Activated CD4-positive, alpha-beta T cell treated with anti-CD3 and anti-CD28 coated beads, Interleukin-2, amount 50 U/mL, for 4 hours (primary cell): ENCODE measurements at places on chromosomes 3 and 15.

- no peak for DNase-seq
Measured at GRCh38 chr15:61659566-61660190, 400.6 kb downstream of the VPS13C start.

DNA sequence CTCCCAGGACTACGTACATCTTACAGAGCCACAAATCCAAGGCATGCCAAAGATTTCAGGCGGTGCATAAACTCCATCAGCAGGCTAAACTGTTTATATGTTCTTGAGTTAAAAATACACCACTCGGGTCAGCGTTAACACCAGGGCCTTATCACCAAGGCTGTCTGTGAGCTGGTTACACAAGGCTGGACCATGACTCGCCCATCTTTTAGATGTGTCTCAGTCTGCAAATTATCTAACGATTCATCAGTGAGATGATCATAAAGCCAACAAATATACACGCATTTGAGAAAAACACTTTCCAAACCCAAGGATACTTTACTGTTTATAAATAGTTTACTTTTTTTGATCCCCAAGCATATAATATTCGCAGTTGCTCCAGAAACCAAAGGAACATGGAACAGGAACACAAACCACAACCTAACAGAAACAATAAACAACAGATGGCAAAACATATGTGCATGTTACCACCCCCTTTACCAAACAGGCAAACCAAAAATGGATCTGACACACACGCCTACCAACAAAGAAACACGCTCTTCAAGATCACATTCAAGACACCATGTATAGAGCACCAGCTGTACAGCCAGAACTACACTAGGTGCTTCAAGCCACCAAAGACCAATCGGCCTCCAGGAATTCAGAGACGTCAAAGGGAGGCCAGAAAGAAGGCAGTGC lies 15.4 kb downstream of the LRIG1 start:
- DNase-seq = no peak

GRCh38 chr3:102178817-102179216 lies 256.0 kb upstream of the ZPLD1 start:
- no peak for DNase-seq

- DNase-seq = no peak
Measured at GRCh38 chr3:45272828-45273470, 46.9 kb upstream of the TMEM158 start.

DNA sequence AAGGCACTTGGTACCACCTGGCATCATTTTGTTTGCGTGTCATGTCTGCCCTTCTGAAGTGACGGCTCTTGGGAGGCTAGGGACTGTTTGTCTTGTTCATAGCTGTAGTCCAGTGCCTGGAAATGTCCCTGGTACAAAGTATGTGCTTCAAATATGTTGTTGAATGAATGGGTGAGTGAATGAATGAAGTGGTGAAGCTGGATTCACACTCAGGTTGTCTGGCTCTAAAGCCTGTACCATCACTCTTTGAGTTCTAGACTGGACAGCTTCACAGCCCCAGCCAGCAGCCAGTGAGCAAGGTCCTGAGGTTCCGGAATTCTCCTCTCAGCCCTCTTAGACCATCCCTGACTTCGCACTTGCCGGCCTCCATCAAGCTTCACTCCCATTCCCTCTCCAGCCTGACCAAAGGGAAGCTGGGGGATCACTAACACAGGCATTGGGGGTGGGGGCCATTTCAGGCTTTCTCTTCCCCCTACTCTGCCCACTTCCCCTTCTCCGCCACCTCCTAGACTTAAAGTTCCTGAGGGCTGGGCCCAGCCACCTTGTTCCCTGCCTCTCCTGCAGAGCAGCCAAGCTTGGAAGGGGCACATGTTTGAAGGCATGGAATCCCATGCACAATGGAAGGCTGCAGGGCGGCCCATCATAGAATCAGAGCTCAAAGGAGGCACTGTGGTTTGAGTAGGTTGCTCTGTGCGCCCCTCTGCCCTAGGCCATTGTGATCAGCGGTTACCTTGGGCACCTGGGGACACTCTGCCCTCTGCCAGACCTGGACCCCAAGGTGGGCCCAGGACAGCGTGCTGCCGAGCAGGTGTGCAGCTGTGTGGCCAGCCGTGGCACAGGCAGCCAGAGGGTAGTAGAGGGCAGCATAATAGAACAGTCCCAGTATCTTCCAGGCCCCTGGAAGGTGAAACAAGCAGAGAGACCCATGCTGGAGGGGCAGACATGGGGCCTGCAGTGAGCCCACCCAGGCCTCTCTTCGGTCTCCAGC lies 7.7 kb downstream of the STRA6 start:
- no peak for DNase-seq

GRCh38 chr3:1356101-1356500 lies 263.3 kb downstream of the CNTN6 start:
- no peak for DNase-seq

- no peak for DNase-seq
Measured at GRCh38 chr15:60391722-60392315, 6.0 kb downstream of the ANXA2 start.

- no peak for DNase-seq
Measured at GRCh38 chr3:178529606-178530225, 6.5 kb upstream of the KCNMB2 start.

GRCh38 chr3:54356261-54357045 lies 234.1 kb downstream of the CACNA2D3 start:
- DNase-seq = no peak

DNA sequence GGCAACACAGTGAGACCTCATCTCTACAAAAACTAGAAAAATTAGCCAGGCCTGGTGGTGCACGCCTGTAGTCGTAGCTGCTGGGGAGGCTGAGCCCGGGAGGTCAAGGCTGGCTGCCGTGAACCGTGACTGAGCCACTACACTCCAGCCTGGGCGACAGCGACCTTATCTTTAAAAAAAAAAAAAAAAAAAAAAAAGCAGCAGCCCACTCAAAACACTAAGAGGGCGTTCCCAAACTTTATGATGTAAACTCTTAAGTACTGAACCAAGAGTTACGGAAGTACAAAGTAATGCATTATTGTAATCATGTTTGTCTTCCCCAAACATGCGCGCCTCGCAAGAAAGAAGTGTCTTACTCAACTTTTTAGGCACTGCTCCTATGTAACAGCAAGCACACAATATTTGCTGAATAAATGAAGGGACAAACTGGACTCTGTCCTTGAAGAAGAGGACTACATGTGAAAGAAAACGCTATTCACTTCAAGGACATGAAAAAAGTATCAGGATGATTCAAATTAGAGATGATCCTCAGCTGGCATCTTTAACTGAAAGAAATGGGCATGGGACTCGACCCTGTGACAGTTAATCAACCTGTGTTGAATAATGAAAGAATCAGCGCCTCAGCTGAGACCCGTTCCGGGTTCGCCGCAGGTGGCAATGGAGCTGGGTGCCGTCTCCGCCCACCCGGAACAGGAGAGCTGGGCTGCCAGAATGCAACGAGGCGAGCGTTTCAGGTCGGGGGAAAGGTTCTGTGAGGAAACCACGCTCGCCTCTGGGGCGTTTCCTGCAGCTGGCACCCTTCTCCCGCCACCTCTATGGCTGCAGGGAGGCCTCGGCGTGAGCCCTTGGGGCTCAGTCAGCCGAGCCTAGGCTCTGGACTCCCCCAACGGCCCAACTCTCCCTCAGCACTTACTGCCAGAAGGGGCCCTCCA lies 718 bp downstream of the SPG11 start:
- peak; percentile 79 for DNase-seq

- DNase-seq = peak; percentile 5
Measured at GRCh38 chr15:29925227-29926082, 103.2 kb upstream of the TJP1 start.

DNA sequence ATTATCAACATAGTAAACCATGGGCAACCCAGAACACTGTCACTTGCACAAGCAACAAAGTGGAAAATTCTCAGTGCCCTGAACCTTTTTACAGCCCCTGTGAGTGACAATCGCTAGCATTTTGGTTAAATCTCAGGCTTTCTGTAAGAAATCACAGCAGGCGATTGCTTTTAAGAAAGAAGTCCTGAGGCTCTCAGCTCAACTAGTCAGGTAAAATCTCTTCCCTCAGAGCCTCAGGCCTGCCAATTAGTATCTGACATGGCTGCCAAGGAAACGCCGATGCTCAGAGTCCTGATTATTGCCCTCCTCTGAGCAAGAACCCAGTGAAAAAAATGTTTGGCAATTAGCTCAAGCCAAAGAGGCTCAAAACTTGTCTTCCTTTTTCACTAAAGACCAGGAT lies 530.8 kb downstream of the DIPK2A start:
- no peak for DNase-seq

- DNase-seq = no peak
Measured at GRCh38 chr3:56724676-56725075, 41.6 kb upstream of the TASOR start.
